ENCODE measurements at places on chromosomes 4 and X.
A peak's percentile ranks its signal among the peaks of the same experiment; 100 is the strongest.

DNA sequence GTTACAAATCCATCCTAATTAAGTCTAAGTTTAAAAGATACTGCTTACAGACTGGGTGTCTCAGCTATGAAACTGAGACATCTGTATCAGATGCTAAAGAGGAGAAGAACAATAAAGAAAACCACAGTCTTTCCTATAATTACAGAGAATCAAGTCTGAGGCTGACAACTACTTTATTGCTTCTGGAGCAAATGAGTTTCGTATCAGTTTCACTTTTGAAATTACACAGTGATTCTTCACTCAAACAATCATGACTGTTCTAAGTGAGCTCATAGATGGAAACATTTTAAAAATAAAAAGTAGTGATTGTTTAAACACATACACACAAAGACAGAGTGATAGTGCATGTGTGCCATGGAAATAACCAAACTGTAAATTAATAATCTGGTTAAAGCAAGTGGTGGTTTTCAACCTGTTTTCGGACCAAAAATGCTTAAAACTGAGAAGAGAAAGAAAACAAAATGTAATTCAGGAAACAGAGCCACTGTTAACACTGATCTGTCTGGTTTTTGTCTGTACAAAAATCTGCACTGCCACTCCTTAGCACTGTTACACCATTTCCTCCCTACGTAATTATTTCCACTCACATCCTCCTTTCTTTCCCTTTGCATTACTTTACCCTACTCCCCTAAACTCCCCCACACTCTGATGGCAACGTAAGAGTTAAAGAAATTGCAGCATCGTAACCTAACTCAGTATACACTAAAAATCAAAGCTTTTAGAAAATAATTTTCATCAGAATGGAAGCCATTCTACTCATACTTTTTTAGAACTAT is 12.5 kb downstream of the RFC1 start:
- no peak for DNase-seq

DNA sequence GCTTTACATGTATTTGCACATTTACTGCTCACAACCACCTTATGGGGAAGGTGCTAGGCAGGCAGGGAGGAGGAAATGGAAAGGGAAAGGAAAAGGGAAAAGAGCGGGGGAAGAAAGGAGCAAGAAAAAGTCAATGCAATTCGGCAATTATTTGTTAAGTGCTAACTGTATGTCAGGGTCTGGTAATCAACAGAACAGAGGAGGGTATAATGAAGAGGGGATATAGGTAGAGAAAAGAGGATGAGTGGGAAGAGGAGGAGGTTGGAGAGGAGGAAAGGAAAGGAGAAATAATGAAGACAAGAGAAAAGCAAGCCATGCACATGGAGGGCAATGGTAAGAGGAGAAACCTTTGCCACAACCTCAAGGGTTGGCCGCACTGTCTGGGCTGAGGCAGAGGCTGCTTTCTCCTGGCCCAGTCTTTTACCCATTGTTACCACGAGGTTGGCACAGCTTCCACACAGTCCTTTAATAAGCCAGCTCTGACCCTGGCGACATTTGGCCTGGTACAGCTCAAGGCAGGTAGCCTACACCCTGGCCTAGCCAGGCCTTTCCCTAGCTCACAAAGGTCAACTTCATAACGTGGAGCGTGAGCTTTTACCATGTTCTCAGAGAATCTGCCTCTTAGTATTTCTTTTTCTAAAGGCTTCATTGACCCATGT is 836 bp downstream of the BTK start:
- DNase-seq = no peak

DNA sequence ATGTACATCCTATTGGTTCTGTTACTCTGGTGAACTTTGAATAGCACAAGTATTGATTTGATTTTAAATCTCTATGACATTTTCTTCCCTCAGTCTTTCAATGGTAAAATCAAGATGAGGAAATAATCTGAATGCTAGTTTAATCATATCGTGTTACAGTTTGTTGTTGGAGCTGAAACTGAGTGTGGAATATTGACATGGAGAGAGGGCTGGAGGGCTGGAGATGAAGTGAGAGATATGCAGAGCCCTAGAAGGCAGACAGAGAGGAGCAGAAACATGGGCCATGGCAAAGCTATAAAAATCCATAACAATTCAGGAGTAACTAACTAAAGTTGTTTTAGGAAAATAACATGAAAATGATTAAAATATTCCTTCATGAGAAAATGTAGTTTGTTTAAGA is 141.1 kb downstream of the BANK1 start:
- no peak for DNase-seq

DNA sequence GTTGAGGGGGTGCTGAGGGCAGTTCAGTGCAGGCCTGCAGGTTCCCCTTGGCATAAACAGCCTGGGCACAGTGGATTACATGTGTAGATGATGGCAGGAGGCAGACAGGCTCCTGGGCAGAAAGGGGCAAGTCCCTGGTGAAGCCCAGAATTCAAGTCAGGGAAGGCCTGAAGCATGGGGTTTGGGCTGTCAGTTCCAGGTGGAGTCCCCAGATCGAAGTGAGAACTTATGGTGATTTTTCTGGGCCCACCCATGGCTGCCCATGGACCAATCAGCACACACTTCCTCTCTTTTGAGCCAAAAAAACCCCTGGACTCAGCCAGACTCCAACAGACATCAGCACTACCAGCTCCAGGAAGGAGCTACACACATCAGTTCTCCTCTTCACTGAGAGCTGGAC is 529.1 kb downstream of the PPARGC1A start:
- no peak for DNase-seq

- DNase-seq = no peak
These were observed 149.0 kb downstream of the FAM13A start for GRCh38 chr4:88908003-88908402.

GRCh38 chrX:124018023-124018422 is 56.5 kb downstream of the STAG2 start:
- DNase-seq = no peak

DNA sequence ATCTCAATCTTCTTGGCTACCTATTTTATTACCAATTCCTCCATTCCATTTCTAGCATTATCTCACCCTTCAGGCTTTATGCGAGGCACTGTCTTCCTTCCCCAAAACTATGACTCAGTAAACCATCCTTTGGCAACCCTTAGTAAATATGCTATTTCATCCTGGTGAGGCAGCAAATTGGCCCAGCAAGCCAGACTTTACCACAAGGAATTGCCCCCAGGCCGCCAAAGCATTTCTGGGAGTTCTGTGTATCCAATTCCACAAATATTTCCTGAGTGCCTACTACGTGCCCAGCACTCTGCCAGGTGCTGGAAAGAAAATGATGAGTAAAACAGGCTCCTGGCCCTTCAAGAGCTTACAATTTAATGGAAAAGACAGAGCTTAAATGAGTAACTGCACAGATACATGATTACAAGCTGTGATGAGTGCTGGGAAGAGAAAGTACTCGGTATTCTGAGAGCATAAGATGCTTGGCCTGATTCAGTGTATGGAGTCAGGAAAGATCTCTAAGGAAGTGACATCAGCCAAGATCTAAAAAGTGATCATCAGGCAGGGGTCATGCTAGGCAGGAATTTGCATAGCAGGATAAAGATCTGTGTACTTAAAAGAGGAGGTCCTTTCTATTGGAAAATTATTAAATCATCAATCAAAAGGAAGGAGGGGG is 193.8 kb downstream of the ADAMTS3 start:
- peak; percentile 28 for DNase-seq

DNA sequence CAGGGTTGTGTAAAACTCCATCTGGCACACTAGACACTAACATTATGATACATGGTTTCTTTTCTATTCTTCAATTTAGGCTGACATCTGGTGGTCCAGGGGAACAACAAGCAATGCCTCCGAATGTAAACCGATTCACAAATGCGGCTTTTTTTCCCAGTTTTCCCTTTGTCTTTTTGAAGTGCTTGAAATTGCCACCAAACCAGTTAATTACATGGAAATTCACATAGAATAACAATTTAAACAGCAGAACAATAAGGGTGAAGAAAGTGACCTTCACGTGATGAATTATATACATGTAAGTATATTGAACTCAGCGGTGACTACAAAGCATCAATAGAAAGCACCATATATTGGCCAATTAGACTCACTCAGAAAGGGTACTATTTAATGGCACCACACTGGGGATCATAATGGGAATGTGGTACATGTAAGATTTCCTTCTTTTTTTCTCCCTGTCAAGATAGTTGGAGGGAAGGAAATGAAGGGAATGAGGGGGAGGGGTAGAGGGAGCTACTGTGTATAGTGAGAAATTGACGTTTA is 103.9 kb downstream of the MMRN1 start:
- DNase-seq = no peak

DNA sequence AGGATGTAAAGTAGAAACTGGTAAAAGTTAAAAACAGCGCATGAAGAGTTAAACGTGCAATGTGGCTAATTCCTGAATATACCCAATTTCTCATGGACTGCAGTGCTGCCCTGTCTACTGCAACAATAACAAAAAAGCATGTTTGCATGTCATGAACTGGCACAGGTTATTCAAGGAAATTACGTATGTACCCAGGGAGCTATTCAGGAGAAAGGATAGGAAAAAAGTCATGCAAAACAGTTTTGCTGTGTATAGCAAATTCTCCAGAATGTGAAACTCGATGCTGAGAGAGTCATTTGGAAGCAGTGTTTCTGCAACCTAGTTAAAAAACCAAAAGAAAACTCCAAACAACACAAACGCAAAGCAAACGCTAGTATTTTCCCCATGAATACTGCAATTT is 381.5 kb upstream of the PRKX start:
- DNase-seq = no peak

- DNase-seq = no peak
These were observed 95.6 kb downstream of the ADAMTS3 start for GRCh38 chr4:72473434-72473900.

DNA sequence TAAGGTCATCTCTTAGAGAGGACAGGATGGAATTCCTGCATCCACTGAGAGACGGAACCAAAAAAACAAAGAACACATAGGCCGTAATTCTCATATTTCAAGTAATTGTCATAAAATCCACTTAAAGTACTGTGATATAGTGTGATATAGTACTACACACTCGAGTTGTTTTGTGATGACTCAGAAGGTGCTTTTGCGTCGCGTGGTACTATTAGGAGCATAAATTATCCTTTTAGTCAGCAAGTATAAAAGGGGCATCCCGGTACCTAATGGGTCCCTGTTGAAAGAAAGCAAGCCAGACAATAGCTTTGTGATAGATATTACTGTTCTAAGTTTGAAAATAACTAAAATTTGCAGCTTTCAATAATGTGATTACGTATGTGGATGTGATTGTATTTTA is 55.3 kb downstream of the GPR143 start:
- no peak for DNase-seq

DNA sequence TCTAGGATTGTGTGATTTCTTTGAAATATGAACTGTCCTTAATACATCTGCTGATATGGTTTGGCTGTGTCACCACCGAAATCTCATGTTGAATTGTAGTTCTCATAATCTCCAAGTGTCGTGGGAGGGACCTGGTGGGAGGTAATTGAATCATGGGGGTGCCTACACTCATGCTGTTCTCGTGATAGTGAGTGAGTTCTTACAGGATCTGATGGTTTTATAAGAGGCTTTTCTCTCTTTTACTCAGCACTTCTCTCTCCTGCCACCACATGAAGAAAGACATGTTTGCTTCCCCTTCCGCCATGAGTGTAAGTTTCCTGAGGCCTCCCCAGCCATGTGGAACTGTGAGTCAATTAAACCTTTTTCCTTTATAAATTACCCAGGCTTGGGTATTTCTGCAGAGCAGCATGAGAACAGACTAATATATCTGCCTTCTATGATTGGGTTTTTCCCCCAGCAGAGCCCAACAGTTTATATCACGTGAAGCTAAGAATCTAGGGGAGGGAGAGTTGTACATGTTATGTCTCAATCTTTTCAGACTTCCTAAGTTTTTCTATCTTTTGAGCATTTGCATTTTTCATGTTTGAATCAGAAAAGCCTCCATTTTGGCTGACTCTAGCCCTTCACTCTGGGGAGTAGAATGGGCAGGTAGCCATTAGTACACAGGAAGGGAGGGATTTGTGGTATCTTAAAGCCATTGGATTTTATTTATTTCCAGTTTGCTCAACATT is 58.9 kb downstream of the PLAC1 start:
- DNase-seq = no peak

DNA sequence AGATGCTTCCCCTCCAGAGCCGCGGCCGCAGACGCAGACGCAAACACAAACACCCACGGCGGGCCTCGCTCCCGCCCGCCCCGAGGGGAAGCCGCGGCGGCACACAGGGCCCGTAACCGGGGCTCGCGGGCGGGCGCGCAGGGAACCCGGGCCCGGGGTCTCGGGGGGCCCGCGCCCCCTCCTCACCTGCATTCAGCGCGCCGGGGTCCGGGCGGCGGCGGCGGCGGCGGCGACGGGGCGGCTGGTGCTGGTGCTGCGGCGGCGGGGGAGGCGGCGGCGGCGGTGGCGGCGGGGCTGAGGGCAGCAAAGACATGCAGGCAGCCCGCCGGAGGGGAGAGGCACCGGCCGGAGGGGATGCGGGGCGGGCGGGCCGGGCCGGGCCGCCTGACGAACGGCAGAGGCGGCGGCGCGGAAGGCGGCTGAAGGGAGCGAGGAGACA is 255 bp upstream of the CNOT6L start:
- no peak for DNase-seq

DNA sequence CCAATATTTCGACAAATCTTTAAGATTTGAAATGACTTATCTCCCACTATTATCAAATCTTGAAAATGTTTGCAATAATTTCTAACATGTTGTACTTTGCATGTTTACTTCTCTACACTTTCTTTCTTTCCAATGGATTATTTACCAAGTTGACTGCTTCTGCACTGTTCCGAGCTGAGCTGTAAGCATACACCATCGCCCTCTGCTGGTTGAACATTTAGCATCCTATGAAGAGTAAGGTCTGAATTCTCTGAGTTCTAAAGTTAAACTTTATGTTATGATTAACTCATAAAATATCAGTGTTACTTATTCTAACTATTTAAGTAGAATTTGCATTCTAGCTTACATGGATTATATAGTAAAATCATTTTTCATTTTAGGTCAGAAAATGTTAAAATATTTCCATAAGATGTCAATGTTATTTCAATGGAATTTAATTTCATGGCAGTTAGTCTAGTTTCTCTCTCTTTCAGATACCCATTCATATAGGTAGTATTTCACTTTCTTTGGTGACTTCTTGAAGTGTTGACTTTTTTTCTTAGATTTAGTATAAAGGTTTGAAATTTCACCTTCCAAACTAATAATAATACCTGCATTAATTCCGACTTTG is 137.4 kb downstream of the DKK2 start:
- DNase-seq = no peak

- DNase-seq = peak; percentile 35
These were observed at the start of gene PSAPL1 for GRCh38 chr4:7434766-7435150. Gene PSAPL1 (minus strand): TSS chr4:7434930. CDS start chr4:7434879, 51 bp downstream.

DNA sequence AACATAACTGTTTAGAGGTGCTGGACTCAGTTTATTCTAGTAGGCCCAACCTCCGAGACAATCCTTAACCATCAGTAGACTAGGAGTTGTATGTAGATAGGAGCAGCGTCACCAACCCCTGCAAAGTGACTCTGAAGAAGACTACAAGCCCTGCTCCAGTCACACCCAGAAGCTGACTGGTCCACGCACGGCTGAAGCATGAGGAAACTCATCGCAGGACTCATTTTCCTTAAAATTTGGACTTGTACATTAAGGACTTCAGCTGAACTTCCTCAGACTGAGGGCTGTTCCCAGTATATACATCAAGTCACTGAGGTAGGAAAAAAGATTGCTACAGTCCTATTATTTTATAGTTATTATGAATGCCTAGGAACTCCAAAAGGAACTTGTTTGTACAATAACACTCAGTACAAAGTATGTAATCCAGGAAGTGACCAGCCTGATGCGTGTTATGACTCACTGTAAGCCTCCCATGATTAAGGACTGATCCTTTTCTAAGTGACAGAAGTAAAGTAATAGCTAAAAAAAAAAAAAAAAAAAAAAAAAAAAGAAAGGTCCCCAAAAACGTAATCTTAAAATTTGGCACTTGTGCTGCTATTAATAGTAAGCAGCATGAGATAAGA is 41.6 kb upstream of the UGT2B7 start:
- DNase-seq = no peak

GRCh38 chr4:150461957-150462356 is 120.0 kb upstream of the MAB21L2 start:
- no peak for DNase-seq
